ENCODE measurements at places on chromosomes 4 and X. TPM values are rescaled to one million over a fixed set of nuclear protein-coding genes. Genes with fewer than 3 reads are reported as not detected.

The TMPRSS11B gene
- total RNA-seq = not detected

GRCh38 chr4:10554694-10555093 lies 97.5 kb upstream of the ZNF518B start:
- DNase-seq = peak; percentile 77

The DDX3X gene
- total RNA-seq = 167 TPM

The PAGE4 gene
- total RNA-seq = not detected

- DNase-seq = no peak
Observed at GRCh38 chrX:66751136-66751782, 112.4 kb upstream of the EDA2R start.

GRCh38 chrX:25010784-25011588 lies 4.8 kb downstream of the ARX start:
- no peak for DNase-seq

- peak; percentile 60 for DNase-seq
Observed at GRCh38 chrX:155144926-155145325, 71.3 kb upstream of the VBP1 start.

The MAP9 gene
- total RNA-seq = 10.6 TPM

The PAGE2B gene
- total RNA-seq = not detected

GRCh38 chr4:86615501-86615900 lies 21.4 kb downstream of the PTPN13 start:
- no peak for DNase-seq

DNA sequence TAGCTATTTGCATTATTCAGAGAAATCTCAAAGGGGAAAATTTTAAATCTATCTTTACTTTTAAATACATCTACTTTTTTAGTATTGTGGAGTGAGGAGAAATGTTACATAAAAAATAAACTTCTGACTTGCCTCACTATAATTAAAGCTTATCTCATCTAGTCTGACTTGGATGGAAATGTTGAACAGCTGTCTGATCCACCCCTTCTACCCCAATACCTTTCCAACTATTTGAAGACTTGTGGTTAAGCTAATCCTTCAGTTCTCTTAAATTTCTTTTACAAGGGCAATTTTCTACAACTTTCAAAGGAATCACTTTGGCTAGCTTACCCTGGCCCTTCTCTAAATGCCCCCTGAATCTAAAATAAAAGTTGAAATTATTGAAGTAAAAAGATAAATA lies 17.3 kb upstream of the RPS6KA6 start:
- DNase-seq = no peak

- no peak for DNase-seq
Observed at GRCh38 chrX:23788521-23788920, 5.5 kb downstream of the SAT1 start.

DNA sequence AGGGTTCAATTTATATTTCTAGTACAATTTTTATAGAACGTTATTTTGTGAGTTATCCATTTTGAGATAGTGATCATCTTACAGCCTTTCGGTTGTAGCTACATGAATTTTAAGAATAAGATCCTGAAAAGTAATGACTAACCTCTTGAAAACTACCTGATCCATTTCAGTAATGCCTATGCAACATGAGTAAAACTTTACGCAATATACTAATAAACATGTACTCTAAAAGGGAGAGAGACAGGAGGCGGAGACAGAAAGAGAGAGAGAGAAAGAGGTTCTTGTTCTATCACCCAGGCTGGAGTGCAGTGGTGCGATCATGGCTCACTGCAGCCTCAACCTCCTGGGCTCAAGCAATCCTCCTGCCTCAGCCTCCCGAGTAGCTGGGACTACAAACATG lies 816.1 kb downstream of the CCSER1 start:
- peak; percentile 40 for DNase-seq

The ADGRL3 gene
- total RNA-seq = 0.69 TPM

GRCh38 chr4:158768555-158769174 lies at the start of gene FNIP2:
Gene FNIP2 (plus strand): TSS chr4:158769026. CDS start chr4:158769213, 187 bp downstream.
- peak; percentile 64 for DNase-seq

The GPR50 gene
- total RNA-seq = not detected

DNA sequence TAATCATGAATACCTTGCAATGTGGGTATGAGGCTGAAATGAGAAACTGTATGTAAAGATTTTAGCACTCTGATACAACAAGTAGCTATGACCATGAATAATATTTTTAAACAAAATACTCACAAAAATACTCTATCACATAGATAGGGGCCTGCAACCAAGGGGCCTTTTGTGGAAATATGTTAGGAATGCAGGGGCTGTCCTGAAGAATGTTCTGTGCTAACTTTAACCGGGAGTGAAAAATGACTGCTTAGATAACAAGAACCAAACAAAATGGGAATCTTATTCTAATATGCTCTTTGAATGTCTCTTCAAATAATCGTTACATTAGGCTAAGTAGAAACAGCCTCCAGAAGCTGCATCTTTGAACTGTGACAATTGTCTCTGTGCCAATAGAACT lies 37.9 kb upstream of the GYPA start:
- DNase-seq = no peak

DNA sequence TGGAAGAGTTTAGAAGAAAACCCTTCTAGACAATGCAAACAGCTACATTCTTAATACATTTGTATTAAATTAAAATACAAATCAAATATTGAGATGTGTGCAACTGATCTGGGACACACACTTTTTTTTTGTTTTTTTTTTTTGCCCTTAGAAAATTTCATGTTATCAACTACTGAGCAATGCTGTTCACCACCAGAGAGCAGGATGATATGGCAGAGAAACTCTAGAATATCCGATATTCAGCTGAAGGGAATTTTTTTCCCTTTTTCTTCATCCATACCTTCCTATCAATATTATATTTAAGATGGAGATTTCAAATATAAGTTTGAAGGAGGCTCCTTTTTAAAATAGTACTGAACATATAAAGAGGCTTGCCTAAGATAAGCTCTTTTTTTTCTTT lies 1.0 kb downstream of the NDST3 start:
- DNase-seq = no peak

- peak; percentile 56 for DNase-seq
Observed at GRCh38 chrX:41043674-41044345, 41.4 kb upstream of the USP9X start.

The GPC3 gene
- not detected for total RNA-seq

GRCh38 chr4:150117094-150117493 lies 38.8 kb downstream of the DCLK2 start:
- DNase-seq = no peak

The PPP1R3F gene
- 17.8 TPM for total RNA-seq

- DNase-seq = no peak
Observed at GRCh38 chrX:37000140-37000539, 8.0 kb upstream of the FAM47C start.

GRCh38 chrX:116972362-116972761 lies 509.6 kb upstream of the CT83 start:
- no peak for DNase-seq

- no peak for DNase-seq
Observed at GRCh38 chr4:155546451-155546850, 120.2 kb upstream of the GUCY1A1 start.

GRCh38 chr4:40515037-40515397 lies 114.6 kb downstream of the RBM47 start:
- DNase-seq = peak; percentile 68

- no peak for DNase-seq
Observed at GRCh38 chrX:1493877-1494510, 41.3 kb upstream of the ASMTL start.

DNA sequence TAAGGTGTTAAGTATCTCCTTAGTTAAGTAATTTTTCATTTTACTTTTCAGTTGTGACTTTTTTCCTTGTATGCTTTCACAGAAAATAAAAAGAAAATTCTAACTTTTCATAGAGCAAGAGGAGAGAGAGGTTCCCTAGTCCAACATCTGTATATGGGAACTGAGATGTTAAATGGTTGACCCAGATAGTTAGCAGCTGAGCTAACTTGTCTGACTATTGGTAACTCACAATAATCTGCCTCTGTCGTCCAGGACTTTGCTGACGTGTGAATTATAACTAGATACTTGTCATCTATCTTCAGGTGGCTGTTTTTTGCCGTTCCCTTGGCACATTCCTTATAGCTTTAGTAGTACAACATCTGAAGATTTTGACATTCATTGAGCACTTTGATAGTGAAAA lies 29.9 kb downstream of the TBC1D19 start:
- no peak for DNase-seq

- no peak for DNase-seq
Observed at GRCh38 chr4:182600093-182600492, 317.1 kb downstream of the DCTD start.

- no peak for DNase-seq
Observed at GRCh38 chr4:82104578-82104977, 269.2 kb downstream of the HNRNPD start.

- DNase-seq = no peak
Observed at GRCh38 chrX:119190091-119190681, 45.9 kb upstream of the PGRMC1 start.

The ANOS1 gene
- 3.5 TPM for total RNA-seq

DNA sequence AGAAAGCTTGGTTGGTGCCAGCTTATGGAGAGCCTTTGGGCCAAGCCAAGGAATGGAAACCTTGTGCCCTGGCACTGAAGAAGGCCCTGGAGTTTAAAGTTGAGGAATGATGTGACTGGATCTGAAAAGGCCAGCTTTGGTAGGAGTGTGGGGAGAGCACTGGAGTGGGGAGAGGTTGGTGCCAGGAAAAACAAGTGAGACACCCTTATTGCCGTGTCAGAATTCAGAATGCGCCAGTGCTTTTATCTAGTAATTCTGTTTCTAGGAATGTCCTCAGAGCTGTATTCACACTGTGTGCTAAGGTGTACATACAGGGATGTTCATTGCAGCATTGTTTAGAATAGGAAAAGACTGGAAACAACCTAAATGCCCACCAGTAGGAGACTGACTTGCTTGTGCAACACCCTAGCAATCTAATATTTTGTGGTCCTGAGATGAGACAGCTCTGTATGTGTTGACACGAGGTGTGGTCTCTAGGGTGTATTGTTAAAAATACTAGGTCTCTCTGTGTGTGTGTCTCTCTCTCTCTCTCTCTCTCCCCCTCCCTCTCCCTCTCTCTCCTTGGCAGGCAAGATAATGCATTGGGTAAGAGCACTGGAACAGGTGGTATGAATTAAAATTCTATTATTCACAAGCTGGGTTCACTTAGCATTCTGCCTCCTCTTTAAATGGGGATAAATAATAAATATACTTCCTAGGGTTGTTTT lies 107.8 kb downstream of the GATB start:
- no peak for DNase-seq

The ITIH6 gene
- total RNA-seq = not detected

- DNase-seq = no peak
Observed at GRCh38 chr4:110869114-110869513, 246.2 kb upstream of the PITX2 start.

DNA sequence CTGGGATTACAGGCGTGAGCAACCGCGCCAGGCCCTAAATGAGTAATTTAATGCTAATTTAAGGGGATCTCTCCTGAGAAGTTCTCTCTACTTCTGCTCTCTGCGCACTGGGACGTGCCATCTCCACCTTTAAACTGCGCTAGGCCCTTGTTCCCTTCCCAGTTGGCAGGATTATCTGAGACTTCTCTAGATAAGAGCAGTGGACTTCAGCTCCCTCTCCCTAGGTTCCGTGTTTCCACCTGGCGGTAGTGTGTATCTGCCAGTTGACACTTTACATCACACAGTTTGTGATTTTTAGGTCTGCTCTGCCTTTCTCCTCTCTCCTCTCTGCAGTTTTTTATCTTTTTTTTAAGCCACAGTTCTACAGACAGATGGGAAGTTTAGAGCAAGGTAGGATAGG lies 40.2 kb downstream of the ARHGAP10 start:
- DNase-seq = no peak

- peak; percentile 61 for DNase-seq
Observed at GRCh38 chrX:107360788-107361360, 88.6 kb upstream of the FRMPD3 start.

DNA sequence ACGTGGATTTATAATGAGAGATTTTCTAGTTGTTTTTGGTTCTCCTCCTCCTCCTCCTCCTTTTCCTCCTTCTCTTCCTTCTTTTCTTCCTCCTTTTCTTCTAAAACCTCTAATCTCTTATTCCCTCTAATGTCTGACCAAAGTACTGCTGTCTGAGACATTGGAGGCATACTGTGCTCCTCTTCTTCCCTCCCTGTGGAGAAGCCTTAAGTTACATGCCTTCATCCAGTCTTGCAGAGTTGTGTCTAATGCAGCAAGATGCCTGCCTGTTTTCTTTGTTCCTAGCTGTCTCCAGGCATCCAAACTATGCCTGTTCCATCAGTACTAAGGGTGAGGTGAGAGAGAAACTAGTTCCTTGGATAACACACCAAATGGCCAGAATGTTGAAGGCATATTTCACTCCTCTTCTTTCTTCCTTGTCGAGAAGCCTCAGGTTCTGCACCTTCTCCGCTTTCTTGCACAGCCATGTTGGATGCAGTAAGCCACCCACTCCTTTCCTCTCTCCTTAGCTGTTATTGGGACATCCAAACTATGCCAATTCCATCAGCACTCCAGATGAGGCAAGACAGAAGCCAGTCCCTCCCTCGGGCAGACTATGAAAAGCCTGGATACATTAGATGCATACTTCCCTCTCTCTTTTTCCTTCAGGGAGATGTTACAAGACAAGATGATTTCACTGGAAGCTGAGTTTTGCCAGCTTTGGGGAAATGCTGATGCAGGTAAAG lies 285.7 kb upstream of the TRAM1L1 start:
- no peak for DNase-seq

Data from PC-3 (cell line).